Activated CD4-positive, CD25-positive, alpha-beta regulatory T cell (primary cell): ENCODE measurements at places on chromosomes 6 and 20.

DNA sequence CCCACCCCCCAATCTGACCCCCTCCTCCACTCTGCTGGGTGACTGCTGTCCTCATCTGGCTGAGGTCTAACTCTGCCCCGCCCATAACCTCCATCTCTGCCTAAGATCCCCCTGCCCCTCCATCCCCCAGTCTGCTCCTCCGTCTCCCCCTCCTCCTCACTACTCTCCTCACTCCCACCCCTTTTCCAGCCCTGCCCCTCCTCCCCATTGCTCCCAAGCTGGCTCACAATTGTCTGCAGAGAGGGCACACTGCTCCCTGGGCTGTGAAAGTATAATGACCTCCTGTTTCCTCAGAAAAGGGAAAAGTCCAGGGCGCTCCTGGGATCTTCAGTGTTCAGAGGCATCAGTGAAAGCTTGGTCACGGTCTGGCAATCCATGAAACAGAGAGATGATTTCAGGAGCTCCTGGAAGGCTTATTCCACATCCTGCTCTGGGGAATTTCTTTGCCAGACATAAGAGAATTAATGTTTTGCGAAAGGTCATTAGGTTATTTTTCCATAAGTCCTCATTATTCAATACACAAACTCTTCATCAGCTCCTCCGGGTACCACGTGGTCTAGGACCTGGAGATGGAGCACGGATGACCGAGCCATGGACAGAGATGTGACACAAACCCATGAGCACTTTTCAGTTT, 21.5 kb downstream of the CST5 start:
- DNase-seq = no peak

GRCh38 chr6:51608932-51609331, 478.5 kb downstream of the PKHD1 start:
- no peak for DNase-seq

- no peak for DNase-seq
Observed at GRCh38 chr6:155310596-155310995, 3.7 kb downstream of the TFB1M start.

DNA sequence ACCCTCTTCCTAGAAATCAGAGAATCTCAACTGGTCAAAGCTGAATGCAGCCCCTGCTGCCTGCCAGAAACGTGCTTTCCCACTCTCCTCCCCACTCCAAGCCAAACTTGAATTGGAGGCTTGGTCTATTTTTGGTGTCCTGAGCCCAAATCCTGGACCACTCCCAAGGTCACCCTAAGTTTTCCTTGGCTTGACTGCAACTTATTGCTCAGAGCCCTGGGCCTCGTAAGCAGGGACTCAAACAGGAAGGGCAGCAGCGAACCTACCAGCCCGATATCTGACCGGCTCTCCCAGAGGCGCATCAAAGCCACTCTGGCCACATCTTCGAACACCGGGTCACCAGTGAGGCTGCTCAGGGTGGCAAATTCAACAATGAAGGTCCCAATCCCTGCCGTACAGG, 12.7 kb downstream of the EDEM2 start:
- no peak for DNase-seq
